ENCODE measurements at places on chromosomes 13 and 19. TPM values are rescaled to one million over a fixed set of nuclear protein-coding genes. Genes with fewer than 3 reads are reported as not detected.

DNA sequence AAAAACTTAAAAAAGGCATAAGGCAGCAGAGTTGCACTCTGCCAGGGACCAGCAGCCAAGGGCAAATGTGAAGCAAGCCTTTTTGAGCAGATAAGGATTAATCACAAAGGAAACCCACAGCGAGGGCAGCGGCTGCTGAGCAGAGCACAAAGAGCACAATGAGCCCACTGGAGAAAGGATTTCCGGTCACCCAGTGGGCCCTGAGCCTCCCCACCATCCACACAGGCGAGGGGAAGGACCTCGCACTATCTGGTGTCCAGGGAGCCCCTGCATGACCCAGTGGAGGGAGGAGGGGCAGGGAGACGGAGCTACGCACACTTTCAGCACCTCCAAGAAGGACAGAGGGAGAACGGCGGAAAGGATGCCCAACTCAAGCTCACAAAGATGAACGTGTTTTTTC lies 40.0 kb downstream of the COL4A1 start:
- H3K27me3 ChIP-seq = no peaks in the 10 kb centered on the region
- H3K36me3 ChIP-seq = peaks cover 41% of the 10 kb centered on the region
- DNase-seq = no peak
- H3K27ac ChIP-seq = no peak overlapping the region
- H3K4me3 ChIP-seq = no peak overlapping the region

DNA sequence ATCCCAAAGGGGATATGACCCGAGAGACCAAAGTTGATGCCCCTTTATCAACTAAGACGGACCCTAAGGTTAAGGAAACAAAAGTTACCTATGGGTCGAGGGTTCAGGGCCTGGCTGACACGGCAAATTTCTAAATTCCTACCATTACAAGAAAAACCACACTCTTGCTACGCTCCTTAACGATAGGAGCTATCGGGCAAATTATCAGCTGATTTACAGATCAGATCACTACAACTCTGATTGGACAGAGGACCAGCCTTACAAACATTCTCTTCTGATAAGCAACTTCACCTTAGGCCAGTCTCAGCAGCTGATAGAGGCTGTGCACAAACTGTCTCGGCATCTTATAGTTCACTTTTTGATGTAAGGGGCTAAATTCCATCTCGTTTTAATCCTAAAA lies 117.9 kb downstream of the KCTD15 start:
- DNase-seq = no peak
- no peak overlapping the region for H3K4me3 ChIP-seq
- H3K36me3 ChIP-seq = no peaks in the 10 kb centered on the region
- no peaks in the 10 kb centered on the region for H3K27me3 ChIP-seq
- H3K4me1 ChIP-seq = no peaks in the 10 kb centered on the region

- peaks cover 2% of the 10 kb centered on the region for H3K4me1 ChIP-seq
- no peaks in the 10 kb centered on the region for H3K27me3 ChIP-seq
- no peak overlapping the region for H3K27ac ChIP-seq
- DNase-seq = peak; percentile 30
- H3K4me3 ChIP-seq = no peak overlapping the region
Measured at GRCh38 chr13:75391432-75392100, 90.4 kb downstream of the TBC1D4 start.

DNA sequence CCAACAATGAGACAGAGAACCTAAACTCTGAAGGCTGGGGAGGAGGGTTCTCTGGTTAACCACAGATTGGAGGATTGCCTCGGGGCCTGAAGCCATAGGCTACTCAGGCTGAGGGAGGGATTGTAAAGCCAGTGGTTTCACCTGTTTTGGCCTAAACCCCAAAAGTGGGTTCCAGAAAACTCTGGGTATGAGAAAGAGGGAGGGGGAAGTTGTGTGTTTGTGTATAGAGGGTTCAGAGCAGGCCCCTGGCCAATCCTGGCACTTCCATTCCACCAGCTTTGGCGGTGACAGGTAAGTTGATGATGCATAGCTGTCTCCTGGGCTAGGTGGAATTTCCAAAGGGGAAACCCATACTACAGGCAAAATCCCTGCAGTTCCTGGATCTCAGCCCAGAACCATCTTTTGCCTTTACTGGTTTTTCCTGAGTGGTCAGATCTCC lies 13.5 kb upstream of the CCDC97 start:
- H3K36me3 ChIP-seq = peaks cover 81% of the 10 kb centered on the region
- no peak overlapping the region for H3K4me3 ChIP-seq
- DNase-seq = no peak
- H3K27me3 ChIP-seq = no peaks in the 10 kb centered on the region
- H3K4me1 ChIP-seq = peaks cover 24% of the 10 kb centered on the region

- no peak overlapping the region for H3K4me3 ChIP-seq
- no peaks in the 10 kb centered on the region for H3K27me3 ChIP-seq
- H3K27ac ChIP-seq = no peak overlapping the region
- H3K4me1 ChIP-seq = no peaks in the 10 kb centered on the region
- DNase-seq = no peak
Measured at GRCh38 chr13:111906816-111907215, 160.1 kb upstream of the SOX1 start.

Gene PRKACA
- 18.1 TPM for total RNA-seq

Data from IMR-90 (cell line).